Pancreas (tissue), 10 donors: ENCODE measurements at places on chromosomes 7 and 10. TPM values are rescaled to one million over a fixed set of nuclear protein-coding genes. Genes with fewer than 3 reads are reported as not detected.
A peak's percentile ranks its signal among the peaks of the same experiment; 100 is the strongest.

The OR2A5 gene
- not detected for total RNA-seq

The AMPH gene
- total RNA-seq, result 1.5 TPM

GRCh38 chr10:34555653-34556052, 259.4 kb downstream of the PARD3 start:
- no peaks in the 10 kb centered on the region for H3K4me1 ChIP-seq
- no peak overlapping the region for H3K4me3 ChIP-seq
- H3K36me3 ChIP-seq, result no peaks in the 10 kb centered on the region
- no peaks in the 10 kb centered on the region for H3K27me3 ChIP-seq

DNA sequence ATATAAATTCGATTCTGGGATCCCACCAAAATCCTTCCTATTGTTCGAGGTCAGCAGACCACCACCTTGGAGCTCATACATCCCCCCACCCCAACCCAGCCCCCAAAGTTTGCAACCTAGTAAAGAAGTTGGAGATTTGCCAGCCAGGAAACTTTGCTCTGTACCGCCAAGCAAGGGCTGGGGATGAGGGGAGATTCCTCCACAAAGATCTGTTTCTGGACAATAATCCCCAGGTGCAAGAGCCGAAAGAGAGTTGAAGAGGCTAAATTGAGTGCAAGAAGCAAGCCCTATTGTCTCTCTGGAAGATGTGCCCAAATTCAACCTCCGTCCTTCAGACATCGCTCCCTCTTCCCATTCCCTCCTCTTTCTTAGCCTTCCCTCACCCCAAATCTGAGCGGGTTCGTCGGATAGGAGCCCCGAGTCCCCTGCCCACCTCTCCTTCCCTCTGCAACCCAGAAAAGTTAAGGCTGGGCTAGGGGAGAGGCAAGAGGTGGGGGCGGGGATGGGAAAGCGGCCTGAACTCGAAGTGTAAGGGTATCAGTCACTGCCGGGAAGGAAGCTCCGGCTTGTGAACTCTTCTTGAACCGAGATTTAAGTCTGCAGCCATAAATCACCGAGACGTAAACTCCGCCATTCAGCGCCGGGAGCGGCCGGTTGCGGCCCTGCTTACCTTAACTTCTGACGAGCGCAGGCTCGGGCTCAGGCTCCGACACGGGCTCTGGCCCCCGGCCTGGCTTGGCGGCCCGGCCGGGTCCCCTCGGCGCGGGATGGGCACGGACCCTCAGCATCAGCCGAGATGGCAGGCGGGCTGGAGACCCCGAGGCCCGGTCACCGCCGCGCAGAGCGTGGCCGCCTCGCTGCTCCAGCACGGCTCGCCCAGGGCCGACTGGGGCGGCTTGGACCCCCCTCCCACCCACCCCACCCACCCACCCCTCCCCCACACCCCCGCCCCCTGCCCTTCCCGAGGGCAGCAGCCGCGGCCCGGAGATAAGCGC, 10.8 kb upstream of the HOXA2 start:
- DNase-seq, result no peak
- no peaks in the 10 kb centered on the region for H3K4me1 ChIP-seq
- no peaks in the 10 kb centered on the region for H3K36me3 ChIP-seq
- no peak overlapping the region for H3K27ac ChIP-seq
- peak overlapping the region; percentile 14 for H3K4me3 ChIP-seq

- peak overlapping the region; percentile 74 for H3K27ac ChIP-seq
- H3K27me3 ChIP-seq, result no peaks in the 10 kb centered on the region
- H3K4me3 ChIP-seq, result no peak overlapping the region
Measured at GRCh38 chr7:18508443-18509427, 13.2 kb downstream of the HDAC9 start.

- H3K27me3 ChIP-seq, result no peaks in the 10 kb centered on the region
- H3K27ac ChIP-seq, result no peak overlapping the region
- H3K4me1 ChIP-seq, result no peaks in the 10 kb centered on the region
- DNase-seq, result no peak
- no peaks in the 10 kb centered on the region for H3K36me3 ChIP-seq
Measured at GRCh38 chr7:151940048-151940811, 16.0 kb upstream of the GALNTL5 start.

DNA sequence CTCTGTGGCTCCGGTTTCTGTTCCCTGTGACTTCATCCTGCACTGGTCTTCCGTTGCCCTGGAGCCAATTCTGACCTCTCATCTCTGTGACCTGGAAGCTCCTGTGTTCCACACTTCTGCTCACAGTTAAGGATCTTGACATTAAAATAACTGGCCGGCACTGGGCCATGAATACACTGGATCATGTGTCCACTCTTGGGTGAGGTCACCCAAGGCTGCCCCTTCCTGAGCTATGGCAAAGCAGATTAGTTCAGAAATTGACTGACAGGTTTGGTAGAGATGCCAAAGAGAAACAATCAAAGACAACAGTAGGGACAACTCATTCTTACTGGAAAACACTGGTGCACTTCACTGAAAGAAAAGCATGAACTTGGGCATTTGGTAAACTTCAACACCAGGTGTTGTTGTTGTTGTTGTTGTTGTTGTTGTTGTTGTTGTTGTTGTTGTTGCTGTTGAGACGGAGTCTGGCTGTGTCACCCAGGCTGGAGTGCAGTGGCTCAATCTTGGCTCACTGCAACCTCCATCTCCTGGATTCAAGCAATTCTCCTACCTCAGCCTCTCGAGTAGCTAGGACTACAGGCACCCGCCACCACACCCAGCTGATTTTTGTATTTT, 36.7 kb upstream of the GRID1 start:
- no peaks in the 10 kb centered on the region for H3K36me3 ChIP-seq
- DNase-seq, result no peak
- peaks cover 5% of the 10 kb centered on the region for H3K4me1 ChIP-seq
- no peak overlapping the region for H3K27ac ChIP-seq
- H3K27me3 ChIP-seq, result no peaks in the 10 kb centered on the region
